A549 treated with ZK216348 at 1 μM for 4 hours (cell line): ENCODE measurements at places on chromosomes 7 and 10. TPM values are rescaled to one million over a fixed set of nuclear protein-coding genes. Genes with fewer than 3 reads are reported as not detected.

FAM180A gene
- total RNA-seq: not detected in 5 replicates

INMT gene
- not detected in 5 replicates for total RNA-seq

DNAJB12 gene
- total RNA-seq: 27.9 to 34.9 TPM (median 33.0 TPM) in 5 replicates

PIK3CG gene
- total RNA-seq: not detected in 5 replicates

SPDYE8 gene
- not detected in 5 replicates for total RNA-seq

MKX gene
- total RNA-seq: not detected in 5 replicates
